ENCODE measurements at places on chromosomes 5 and 9.

GRCh38 chr9:4514252-4515128, 24.2 kb downstream of the SLC1A1 start:
- no peak for DNase-seq

GRCh38 chr9:109726119-109726518, 53.9 kb upstream of the PALM2AKAP2 start:
- no peak for DNase-seq

- DNase-seq, result no peak
These were observed 23.1 kb downstream of the SMAD5 start for GRCh38 chr5:136155761-136156160.

GRCh38 chr5:55570570-55570969, 35.8 kb upstream of the PLPP1 start:
- DNase-seq, result no peak

GRCh38 chr5:18281947-18282581, 647.8 kb downstream of the TAF11L14 start:
- DNase-seq, result peak; percentile 74

GRCh38 chr9:21801683-21802417, 586 bp upstream of the MTAP start:
- peak; percentile 35 for DNase-seq

Data from SW 1271 (cell line).